ENCODE measurements at places on chromosomes 11 and 22.

GRCh38 chr22:19120829-19121630, 1.2 kb downstream of the DGCR2 start:
- no peak for DNase-seq

GRCh38 chr22:35629406-35630216, 12.5 kb upstream of the MB start:
- DNase-seq: no peak

- peak; percentile 39 for DNase-seq
Measured at GRCh38 chr11:134542401-134543165, 130.5 kb upstream of the B3GAT1 start.

GRCh38 chr22:26318975-26319374, 110.1 kb upstream of the ASPHD2 start:
- no peak for DNase-seq

DNA sequence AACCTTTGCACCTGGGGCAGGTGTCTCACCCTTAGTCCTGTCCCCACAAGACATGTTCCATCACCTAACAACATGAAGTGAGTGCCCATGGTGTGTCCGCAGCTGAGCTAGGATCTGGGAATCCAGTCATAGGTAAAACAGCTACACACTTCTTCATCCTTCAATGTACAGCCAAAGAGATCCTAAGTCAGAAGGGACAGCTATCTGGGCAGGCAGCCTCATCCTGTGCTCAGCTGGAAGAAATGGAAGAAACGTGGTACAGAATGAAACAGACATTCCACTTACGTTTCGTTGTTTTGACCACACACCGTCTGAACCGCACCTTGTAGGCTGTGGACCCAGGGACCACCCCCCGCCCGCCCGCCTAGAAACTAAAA, 30.8 kb downstream of the PDGFB start:
- peak; percentile 39 for DNase-seq

GRCh38 chr11:33575311-33575710, 125.3 kb downstream of the C11orf91 start:
- DNase-seq: no peak

DNA sequence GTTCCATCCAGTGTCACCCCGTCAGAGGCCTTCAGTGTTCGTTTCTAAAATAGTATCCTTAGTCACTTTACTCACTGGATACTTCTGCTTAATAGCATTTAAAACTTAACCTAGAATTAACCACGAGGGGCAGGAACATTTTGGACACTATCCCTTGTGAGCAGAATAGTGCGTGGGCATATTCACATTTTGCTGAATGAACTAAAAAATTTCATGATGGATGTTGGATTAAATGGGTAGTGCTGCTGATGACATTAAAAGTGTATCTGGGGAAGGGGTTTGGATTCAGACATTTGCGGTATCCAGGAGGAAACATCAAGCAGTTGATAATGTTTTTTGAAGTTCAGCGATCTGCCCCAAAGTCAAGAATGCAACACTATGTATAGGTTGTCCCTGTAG, 750 bp upstream of the NAT10 start:
- no peak for DNase-seq

All from ecto neural progenitor cell (in vitro differentiated cells).